ENCODE measurements at places on chromosomes 16 and 17.

DNA sequence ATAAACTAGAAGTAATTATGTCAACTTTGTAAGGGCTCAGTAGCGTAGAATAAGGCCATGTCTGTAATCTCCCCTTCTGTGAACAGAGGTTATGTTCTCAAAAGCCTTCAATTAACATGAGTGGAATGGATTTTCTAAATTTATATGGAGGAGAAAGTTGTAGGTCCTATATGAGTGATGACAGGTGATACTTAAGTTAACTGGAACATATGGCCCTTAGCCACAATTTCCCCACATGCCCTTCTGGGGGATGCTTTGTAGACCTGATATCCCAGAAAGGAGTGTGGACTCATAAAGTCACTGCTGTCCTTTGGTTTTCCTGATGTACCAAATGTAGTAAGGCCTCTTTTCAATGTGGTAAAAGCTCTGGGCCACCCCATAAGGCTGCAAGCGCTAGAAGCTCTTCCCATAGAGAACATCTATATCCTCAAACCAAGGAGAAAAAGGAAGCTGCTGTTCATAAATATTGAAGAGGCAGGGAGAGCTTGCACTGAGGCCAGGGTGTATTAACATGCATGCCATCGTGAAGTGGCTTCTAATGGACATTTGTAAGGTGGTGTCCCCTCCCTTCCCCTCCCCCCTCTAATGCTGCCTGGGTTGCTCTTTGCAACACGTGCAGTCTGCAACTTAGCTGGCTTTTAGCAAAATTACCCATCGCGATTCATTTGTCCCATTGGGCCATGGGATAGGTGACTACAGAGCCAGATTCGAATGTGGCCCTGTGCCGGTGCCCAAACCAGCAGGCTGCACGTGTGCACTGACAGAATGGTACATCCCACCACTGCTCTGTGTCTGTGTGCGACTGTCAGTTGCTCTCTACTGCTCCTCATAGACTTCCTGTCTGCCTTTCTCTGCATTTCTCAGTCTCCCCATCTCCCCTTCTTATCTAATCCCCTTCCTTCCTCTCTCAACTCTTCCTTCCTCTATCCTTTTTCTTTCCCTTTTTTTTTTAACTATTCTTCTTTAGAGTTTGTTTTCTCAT lies 269.0 kb downstream of the WWOX start:
- no peak for DNase-seq

DNA sequence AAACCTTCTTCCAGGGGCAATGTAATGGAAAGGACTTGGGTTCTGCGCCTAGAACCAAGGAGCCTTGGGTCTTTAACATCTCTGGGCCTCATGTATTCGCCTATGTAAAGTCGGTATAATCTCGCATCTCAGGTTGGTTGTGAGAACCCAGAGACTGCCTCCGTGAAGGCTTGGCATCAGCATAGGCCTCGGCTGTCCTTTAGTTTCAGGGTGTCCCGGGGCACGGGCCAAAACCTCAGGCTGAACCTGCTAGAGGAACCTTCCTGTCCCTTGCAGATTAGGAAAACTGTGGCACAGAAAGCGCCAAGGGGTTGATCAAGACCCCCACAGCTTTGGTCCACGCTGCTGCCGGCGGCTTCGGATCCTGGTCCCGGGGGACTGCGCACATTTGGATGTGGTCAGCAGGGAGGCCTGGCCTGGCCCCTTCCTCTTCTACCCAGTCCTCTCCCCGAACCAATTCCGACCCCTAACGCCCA lies 772 bp upstream of the PHAF1 start:
- no peak for DNase-seq

GRCh38 chr16:90001761-90002503 lies 17.3 kb downstream of the DBNDD1 start:
- no peak for DNase-seq

- no peak for DNase-seq
These were observed 46.6 kb downstream of the VAC14 start for GRCh38 chr16:70754371-70754770.

DNA sequence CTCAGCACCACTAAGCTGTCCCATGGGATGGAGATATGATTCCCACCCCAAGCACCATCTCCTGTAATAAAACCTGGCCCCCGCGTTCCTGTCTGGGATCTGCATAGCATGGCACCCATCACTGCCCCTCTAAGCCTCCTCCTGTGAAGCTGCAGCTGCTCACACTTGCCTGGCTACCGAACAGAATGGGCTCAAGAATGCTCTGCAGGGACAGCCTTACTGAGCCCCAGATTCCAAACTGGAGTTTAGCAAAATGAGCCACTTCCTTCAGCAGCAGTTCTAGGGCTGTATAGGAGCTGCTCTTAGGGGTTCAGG lies 256.1 kb downstream of the CPPED1 start:
- DNase-seq, result no peak

- no peak for DNase-seq
These were observed 9.9 kb upstream of the FLCN start for GRCh38 chr17:17246879-17247278.

GRCh38 chr17:43832976-43833829 lies at the start of gene MPP3:
MPP3 (minus strand) TSS chr17:43833146; CDS start chr17:43831906, 1,240 bp downstream.
- DNase-seq, result peak; percentile 65

DNA sequence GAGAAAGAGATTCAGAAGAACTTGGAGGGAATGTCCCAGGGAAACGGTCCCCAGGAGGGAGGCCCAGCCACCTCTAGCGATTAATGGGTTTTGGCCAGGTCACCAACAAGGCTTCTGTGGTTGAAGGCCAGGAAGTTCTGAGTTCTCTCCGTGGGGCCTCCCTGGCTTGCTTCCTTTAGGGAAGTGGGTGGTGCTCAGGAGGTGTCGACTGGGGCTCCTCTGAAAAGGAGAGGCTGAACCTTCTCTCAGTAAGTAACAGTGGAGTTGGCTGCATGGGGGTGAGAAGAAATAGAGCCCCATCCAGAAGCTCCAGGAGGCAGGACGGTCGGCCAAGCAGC lies 77.1 kb upstream of the GSE1 start:
- peak; percentile 47 for DNase-seq

DNA sequence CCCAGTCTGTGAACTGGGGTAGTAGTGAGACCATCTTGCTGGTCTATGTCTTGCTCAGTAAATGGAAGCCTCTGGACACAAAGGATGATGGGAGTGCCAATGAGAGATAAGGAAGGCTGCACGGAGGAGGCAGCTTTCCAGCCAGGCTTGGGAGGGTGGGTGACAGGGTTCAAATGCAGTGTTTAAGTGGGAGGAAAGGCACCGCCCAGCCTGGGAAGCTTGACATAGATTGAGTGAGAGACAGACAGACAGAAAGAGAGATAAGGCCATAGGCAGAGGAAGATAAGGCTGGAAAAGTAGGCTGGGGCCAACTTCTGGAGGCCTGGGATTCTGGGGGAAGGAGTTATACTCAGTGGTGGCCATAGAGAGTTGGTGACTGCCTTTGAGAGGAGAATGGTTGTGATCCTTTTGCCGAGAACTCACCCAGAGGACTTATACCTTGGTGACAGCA lies 7.2 kb upstream of the COL1A1 start:
- no peak for DNase-seq

DNA sequence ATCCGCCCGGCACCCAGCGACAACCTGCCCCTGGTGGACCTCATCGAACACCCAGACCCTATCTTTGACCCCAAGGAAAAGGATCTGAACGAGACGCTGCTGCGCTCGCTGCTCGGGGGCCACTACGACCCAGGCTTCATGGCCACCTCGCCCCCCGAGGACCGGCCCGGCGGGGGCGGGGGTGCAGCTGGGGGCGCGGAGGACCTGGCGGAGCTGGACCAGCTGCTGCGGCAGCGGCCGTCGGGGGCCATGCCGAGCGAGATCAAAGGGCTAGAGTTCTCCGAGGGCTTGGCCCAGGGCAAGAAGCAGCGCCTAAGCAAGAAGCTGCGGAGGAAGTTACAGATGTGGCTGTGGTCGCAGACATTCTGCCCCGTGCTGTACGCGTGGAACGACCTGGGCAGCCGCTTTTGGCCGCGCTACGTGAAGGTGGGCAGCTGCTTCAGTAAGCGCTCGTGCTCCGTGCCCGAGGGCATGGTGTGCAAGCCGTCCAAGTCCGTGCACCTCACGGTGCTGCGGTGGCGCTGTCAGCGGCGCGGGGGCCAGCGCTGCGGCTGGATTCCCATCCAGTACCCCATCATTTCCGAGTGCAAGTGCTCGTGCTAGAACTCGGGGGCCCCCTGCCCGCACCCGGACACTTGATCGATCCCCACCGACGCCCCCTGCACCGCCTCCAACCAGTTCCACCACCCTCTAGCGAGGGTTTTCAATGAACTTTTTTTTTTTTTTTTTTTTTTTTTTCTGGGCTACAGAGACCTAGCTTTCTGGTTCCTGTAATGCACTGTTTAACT lies 1.0 kb downstream of the NOG start:
- no peak for DNase-seq

DNA sequence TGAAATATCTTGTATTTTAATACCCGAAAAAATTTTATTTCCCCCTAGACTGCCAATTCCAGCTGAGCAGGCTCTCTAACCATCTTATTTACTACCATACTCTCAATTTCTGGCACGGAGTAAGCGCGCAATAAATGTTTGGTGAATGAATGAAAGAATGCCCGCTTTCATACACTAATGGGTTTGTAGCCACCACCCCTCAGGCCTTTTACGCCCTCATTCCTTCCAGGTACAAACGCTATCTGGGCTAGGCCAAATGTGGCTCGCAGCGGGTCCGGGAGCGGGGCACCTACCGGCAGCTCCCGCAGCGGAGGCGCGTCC lies 536 bp upstream of the PLD2 start:
- no peak for DNase-seq

DNA sequence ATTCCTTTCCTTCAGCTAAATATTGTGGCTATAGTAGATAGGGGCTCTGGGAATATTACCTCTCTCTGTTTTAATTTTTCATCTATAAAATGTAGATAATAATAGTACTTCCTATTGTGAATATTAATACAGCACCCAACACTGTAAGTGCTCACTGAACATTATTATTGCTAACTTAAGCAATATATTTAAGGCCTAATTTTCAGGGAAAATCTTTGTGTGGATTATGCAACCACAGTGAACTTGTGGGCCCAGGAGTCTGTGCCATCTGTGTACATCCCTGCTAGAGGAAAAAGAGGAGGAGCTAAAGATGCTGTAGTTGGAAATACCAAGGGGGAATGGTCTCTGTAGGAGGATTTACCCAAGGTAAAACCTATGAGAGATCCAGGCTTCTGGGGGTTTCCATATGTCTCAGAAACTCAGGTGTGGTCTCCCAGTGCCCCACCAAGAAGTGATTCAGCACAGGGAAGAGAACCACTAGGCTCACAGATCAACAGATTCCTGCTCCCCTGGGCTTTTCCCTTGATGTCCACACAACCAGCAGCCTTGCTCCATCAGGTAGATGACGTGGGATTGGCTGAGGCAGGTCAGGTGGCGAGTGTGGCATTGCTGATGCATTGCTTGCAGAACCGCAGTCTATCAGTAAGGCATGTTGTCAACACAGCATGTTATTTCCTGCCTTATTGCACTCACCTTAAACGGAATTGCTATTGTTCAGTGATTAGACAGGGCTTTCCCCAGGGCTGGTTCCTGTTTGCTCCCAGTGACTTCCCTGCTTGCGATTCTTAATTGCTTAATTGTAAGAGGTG lies 1.6 kb upstream of the N4BP1 start:
- DNase-seq, result no peak

GRCh38 chr16:54928016-54928356 lies 2.7 kb upstream of the IRX5 start:
- DNase-seq, result peak; percentile 51

- DNase-seq, result no peak
These were observed 51.7 kb downstream of the CMC2 start for GRCh38 chr16:80954985-80955384.

DNA sequence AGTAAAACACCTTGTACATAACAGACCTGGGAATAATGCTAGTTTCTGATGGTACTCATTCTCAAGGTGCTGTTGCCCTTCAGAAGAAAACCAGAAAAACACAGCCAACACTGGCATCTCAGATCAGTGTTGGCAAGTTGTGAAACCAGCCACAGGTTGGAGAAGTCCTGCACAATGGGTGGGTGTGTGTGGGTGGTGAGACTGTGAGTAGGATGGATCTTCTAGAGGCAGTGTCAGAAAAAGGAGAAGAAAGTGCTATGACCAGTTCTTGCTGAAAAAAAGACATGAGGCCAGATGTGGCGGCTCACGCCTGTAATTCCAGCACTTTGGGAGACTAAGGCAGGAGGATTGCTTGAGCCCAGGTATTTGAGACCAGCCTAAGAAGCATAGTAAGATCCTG lies 35.2 kb upstream of the SMIM36 start:
- no peak for DNase-seq

- no peak for DNase-seq
These were observed 386.4 kb upstream of the TNRC6C start for GRCh38 chr17:77572065-77572601.

- peak; percentile 44 for DNase-seq
These were observed 26.8 kb upstream of the FOXK2 start for GRCh38 chr17:82492643-82493225.
